AG09319 (cell line): ENCODE measurements at places on chromosomes 1 and 21.

- DNase-seq: no peak
Observed at GRCh38 chr1:212600071-212600915, 8.3 kb upstream of the ATF3 start.

DNA sequence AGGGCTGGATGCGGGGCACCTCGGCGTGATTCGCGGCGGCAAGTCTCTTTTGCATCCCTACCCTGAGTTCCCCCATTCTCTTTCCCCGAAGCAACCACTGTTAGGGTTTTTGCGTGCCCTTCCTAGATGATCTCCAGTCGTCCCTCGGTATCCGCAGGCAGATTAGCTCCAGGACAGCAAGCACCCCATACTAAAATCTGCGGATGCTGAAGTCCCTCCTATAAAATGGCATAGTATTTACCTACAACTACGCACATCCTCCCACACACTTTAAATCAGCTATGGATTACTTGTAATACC, 22.8 kb upstream of the CFAP126 start:
- no peak for DNase-seq

GRCh38 chr1:182625719-182626504, 21.7 kb upstream of the RGS16 start:
- no peak for DNase-seq

- DNase-seq: no peak
Observed at GRCh38 chr1:191419842-191420241, 738.4 kb upstream of the RGS18 start.

DNA sequence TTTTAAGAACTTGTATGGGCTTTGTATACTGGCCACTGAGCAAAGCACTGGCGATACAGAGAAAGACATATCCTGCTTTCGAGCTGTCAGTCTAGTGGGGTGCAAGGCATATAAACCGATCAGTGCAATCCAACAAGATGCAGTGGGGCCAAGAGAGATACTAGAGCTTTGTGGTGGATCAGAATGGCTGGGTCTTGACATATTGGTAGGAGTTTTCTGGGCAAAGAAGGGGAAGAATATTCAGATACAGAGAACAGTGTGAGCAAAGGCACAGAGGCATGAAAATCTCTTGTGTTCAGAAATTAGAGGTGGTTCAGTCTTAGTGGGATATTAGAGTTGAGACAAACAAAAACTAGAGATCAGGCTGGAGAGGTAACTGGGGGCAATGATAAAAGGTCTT, 49.2 kb downstream of the FOXO6 start:
- DNase-seq: no peak

DNA sequence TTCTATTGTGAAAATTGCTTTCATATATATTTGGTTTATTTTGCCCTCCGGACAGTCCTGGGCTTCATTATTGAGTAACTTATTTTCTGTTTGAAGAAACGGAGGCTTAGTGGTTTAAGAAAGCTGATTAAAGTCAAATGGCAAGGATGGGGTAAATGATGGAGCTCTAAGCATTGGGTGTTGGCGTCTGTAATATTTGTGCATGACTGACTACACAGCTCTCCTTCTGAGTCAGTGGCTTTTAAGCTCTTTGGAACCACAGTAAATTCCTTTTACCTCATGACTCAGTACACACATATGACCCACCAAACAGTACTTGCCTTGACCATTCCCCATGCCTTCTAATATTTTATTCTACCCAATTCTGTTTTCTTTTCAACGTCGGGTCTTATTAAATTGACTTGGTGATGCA, 21.0 kb downstream of the B3GALT5 start:
- DNase-seq: peak; percentile 89

GRCh38 chr21:27225151-27225550, 258.3 kb upstream of the ADAMTS5 start:
- DNase-seq: no peak

DNA sequence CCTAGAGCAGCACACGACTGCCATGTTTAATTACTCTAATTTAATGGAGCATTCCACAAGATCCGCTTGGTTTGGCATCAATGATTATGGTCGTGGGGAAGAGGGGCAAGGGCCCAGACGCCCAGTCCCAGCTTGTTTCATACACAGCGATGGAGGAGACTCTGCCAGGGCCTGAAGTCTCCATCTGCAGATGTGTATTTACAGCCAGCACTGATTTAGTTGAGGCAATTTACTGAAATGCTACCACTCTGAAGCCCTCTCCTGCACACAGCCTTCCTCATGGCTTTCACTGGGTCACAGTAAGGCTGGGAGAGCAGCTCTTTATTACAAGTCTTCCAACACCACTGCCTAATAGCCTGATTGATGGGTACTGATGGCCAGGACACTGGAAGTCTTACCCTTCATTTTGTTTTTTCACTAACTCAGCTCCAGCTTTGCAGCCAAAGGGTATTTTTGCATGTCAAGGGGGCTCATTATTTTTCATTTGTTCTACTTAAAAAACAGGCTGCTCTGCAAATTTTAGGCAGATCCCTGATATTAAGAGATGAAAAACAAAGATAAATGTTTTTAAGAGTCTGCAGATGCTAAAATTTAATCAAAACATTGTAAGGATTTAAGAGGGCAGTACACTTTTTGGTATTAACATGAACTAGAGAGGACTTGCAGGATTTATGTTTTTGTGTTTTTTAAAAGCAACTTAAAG, 236.3 kb downstream of the SIPA1L2 start:
- no peak for DNase-seq

DNA sequence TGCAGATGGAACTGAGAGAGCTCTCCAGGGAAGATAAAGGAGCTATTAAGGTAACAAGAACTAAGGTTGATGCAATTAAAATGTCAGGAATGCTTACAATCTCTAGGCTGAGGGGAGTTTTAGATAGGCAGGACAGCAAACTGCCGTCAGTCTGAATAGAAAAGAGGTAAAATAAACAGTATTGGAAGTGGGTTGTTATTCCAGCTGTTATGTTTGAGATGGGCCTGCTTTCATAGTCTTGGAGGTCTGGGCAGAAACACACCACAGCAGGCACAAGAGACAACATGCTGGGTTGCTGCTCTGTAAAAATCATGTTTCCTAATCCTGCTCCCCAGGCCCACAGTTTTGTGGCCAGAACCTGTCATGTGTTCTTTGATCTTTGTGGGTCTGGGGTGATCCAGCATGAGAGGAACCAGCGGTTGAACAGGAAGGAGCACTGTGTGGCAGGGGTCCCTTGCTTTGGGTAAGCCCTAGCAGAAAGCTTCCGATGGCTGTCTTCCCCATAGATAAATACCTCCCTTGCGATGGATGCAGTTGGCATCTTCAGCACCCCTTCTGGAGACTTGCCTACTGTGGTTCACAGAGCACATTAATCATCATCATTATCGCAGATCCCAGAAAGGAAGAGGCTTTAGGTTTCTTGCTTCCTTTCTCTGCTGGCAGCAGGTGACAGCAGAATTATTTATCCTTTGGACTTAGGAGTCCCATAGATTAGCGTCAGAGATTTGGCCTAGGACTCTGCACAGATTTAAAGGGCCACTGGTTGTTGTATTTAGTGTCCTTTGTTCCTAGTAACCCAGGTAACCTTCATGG, 97.1 kb downstream of the AK5 start:
- no peak for DNase-seq

DNA sequence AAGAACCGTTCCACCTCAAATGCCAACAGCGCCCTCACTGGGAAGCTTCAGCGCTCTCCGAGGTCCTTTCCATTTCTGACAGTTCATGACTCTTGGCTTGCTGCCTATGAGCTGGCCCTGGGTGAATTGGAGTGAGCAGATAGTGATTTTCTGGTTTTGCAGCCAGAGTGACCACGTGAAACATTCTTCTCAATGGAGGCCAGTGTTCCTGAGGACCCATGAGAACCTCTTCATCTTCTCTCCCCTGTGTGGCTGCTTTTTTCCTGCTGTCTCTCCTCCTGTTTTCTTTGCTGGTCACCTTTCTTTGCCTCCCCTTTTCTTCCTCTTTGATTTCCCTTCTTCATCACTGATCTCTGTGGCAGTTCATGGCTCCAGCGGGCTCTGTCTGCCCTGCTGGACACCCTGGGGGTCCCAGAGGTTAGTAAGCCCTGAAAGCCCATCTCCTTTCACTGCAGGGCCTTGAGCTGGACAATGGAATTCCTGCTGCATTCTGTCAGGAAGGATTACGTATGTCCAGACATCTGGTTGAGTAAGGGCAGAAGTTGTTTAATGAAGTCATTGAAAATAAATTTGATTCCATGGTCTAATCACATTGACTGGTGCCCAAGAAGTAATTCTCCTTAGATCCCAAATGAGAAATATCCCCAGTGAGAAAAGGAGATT, 29.9 kb downstream of the VASH2 start:
- DNase-seq: no peak

GRCh38 chr1:159881622-159882526, 18.1 kb downstream of the CFAP45 start:
- peak; percentile 78 for DNase-seq

DNA sequence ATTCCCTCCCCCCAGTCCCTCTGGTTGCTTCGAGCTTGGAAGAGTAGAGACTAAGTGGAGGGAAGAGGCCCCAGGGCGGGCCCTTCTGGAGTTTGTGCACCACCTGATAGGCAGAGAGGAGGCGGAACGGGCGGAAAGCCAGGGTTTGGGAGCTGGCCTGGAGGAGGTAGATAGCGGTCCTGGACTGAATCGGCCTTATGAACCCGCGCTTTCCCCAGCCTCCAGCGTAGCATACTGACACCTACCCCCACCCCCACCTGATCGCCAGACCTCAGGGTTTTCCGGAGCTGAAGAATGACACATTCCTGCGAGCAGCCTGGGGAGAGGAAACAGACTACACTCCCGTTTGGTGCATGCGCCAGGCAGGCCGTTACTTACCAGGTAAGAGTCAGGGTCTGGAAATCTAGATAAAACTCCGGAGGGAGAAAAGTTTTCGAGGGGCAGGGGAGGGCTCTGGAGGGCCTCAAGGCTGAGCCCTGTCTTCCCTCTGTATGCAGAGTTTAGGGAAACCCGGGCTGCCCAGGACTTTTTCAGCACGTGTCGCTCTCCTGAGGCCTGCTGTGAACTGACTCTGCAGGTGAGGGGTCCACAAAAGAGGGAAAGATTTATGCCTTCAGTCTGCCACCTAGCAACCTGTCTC, 705 bp downstream of the UROD start:
- peak; percentile 36 for DNase-seq

GRCh38 chr1:41850029-41850428, 68.7 kb downstream of the HIVEP3 start:
- no peak for DNase-seq

DNA sequence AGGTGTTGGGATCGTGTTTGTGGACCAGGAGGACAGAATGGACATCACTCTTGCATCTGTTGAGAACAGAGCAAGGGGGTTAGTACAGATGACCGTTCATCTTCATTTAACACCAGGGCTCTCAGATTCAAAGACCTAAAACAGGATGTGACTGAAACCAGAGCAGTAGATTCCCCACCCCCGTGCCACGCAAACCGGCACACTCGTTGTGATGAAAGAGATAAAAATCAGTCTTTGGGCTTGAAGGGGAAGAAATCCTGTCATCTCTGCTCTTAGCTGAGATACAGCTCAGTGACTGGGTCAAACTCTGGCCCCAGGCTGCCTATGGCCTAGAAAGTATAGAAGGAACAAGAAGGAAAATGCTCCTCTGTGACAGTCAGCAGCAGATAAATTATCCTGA, 146.2 kb upstream of the KRTAP19-8 start:
- DNase-seq: no peak

- DNase-seq: no peak
Observed at GRCh38 chr1:178023181-178023618, 53.3 kb upstream of the SEC16B start.

DNA sequence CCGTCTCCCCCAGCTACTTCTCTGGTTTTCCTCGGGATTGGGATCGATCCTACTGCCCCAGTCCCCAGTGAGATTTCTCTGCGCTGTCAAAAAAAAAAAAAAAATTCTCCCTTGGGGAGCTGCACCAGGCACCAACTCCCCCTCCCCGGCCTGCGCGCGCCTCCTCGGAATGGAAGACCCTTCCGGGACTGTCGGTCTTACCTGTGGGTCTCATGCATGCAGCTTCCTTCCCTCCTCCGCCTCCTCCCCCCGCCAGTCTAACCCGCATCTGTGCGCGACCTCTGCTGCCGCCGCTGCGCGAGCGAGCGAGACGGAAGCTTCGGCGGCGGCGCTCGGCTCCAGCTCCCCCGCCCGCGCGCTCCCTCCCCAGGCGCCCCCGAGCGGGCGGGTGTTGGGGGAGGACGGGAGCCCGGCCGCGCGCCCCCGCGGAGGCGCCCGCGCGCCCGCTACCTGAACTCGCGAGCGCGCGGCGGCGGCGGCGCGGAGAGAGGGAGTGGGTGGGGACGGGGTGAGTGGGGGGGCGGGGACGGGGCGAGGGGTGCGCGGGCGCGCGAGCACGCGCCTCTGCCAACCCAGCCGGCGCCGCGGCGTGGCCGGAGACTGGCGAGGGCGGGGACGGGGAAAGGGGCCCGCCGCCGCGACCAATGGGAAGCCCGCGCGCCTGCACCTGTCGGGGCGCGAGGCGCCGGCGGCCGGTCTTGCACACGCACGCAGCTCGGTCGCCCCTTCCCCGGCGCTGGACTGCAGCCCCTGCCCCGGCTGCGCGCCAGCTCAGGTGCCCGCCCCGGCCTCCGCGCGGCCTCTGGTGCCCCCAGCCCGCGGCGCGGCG, at the start of gene SUSD4:
TSS of gene SUSD4 (minus strand) at position 321 of the 829 bp plus-strand sequence. CDS start 751 bp downstream, outside the sequence.
- DNase-seq: no peak
